ENCODE measurements at places on chromosomes 3 and 15. TPM values are rescaled to one million over a fixed set of nuclear protein-coding genes. Genes with fewer than 3 reads are reported as not detected.

DNA sequence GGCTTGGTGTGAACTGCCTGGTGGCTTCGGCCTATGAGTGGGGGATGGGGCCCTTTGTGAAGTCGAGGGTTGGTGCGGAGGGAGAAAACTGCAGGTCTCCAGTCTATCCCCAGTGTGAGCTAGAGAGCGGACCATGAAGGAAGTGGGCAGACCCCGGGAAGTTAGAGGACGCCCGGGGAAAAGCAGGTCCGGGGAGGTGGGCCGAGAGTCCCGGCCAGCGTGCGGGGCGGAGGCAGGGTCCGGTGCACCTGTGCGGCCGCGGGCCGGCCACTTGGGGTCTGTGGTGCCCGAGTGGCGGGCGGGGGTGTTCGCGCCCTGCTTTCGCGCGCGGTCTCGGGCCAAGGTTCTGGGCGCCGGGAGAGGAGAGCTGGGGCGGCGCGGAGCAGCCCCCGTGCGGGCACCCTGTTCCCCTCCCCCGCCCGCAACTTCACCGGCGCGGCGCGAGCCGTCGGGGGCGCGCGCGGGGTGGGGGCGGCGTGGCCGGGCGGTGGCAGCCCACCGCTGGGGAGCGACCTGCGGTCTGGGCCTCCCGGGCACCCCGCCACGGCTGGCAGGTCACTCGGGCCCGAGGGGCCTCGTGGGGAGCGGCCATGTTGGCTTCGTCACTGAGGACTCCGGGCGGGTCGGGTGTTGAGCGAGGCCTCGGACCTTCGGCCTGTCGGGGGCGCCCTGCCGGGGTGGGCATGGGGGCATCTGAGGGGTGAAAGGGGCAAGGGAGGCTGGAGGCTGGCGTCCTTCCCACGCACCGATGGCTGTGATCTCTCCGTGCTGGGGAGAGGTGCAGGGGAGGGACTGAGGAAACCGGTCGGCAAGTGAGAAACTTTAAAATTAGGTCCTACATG is 4.8 kb downstream of the UBE2E1 start:
- DNase-seq: peak; percentile 39

DNA sequence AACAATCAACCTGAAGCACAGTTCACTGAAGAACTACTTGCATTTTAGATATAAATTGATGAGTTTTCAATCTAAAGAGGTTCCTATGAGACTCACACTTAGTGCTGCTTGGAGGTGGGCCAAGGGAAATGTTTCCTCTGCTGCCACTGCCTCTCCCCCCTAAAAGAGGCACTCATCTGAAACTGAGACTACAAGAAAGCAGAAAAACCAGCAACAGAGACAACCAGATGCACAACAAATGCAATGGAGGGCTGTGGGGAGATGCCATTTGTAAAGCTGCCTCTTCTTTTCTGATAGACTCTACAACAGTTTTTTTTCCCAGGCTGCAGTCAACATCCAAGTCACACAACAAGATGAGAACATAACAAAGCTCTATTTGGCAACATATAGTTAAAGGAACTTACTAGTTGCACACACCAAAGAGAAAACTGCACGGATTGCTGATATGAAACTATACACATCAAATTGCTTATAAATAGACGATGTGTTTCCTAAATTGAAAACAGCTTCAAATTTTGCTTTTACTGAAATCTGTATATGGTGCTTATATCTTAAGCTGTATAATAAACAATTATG is 11.0 kb downstream of the TSPAN3 start:
- no peak for DNase-seq

DNA sequence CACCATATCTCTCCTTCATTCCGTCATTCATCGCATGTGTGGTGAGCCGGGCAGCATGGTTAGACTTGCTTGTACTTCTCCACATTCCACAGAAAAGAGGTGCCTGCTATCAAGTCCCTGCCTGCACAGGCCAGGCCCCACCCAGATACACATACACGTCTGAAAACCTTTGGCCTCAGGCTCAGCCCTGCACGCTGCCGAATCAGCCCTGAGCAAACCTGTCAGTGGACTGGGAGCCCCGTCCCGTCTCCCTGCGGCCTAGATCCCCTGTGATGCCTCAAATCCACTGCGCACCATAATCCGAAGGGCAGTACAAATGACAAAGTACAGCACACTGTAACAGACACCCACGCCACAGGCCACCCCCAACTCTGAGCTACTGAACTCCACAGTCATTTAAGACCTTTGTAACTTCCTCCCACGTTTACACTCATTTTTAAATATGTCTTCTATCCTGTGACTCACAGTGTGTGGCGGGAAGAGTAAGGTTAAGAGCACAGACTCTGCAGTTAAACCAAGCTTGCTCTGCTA is 67.1 kb downstream of the MB21D2 start:
- DNase-seq: no peak

- no peak for DNase-seq
Measured at GRCh38 chr15:52559575-52559974, 9.3 kb downstream of the ARPP19 start.

DNA sequence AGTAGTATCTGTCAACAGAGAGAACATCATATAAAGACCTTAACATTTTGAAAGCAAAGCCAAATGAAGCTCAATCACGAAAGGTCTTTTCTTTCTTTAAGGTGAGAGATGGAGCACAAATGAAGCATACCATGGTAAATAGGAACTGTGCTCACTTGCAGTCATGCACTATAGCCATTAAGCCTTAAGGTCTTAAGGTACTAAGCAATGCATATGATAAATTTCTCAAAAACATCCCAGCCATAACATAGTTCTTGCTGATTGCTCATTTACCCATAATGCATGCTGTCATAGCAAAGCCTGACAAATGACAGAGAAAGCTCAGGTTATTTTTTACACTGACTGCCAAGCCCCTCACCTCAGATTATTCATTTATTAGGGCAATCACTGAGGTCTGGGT is 214.5 kb downstream of the MECOM start:
- DNase-seq: no peak

GRCh38 chr3:65561617-65562016 is 477.1 kb downstream of the MAGI1 start:
- no peak for DNase-seq

DNA sequence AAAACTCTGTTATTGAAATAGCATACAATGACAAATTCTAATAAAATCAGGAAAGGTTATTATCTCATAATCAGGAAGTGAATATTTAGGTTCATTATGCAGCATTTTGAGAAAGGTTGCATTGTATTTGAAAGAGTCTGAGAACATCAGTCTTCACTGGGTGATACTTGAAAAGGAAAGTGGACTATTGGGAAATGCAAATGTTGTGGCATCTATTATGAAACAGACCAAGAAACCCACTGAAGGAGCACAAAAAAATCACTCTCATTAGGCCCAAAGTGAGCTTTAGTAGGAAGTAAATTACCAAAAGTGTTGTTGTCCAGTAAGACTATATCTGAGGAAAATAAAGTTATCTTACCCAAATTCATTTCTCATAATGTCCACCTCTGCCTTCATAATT is 90.8 kb downstream of the ZPLD1 start:
- no peak for DNase-seq

- DNase-seq: no peak
Measured at GRCh38 chr3:143011705-143012104, 10.3 kb downstream of the U2SURP start.

GRCh38 chr3:13822042-13822441 is 57.8 kb downstream of the WNT7A start:
- DNase-seq: no peak

- DNase-seq: no peak
Measured at GRCh38 chr3:47836986-47837385, 34.0 kb downstream of the DHX30 start.

- no peak for DNase-seq
Measured at GRCh38 chr3:139928708-139929505, 6.1 kb upstream of the CLSTN2 start.

DNA sequence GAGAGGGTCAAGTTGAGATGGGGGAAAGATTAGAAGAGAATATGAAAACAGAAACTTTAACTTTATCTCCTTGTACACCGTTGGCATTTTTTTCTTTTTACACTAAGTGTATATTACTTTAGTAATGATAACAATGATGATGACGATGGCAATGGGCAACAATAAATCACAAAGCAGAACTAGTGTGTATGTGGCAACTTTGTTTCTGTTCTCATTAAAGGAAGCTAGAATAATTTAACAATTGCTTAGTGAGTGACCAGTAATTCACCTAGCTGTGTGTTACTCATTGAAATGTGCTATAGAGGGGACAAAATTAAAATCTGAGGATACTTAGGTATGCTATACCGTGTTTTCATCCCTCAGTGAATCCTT is 318.5 kb upstream of the TBL1XR1 start:
- no peak for DNase-seq

- DNase-seq: no peak
Measured at GRCh38 chr15:39299486-39300267, 281.2 kb upstream of the THBS1 start.

GRCh38 chr3:187770224-187770623 is 25.0 kb upstream of the BCL6 start:
- no peak for DNase-seq

GRCh38 chr3:143793971-143794370 is 54.3 kb downstream of the SLC9A9 start:
- no peak for DNase-seq

GRCh38 chr3:184812662-184813042 is 686 bp downstream of the VPS8 start:
- DNase-seq: peak; percentile 20

DNA sequence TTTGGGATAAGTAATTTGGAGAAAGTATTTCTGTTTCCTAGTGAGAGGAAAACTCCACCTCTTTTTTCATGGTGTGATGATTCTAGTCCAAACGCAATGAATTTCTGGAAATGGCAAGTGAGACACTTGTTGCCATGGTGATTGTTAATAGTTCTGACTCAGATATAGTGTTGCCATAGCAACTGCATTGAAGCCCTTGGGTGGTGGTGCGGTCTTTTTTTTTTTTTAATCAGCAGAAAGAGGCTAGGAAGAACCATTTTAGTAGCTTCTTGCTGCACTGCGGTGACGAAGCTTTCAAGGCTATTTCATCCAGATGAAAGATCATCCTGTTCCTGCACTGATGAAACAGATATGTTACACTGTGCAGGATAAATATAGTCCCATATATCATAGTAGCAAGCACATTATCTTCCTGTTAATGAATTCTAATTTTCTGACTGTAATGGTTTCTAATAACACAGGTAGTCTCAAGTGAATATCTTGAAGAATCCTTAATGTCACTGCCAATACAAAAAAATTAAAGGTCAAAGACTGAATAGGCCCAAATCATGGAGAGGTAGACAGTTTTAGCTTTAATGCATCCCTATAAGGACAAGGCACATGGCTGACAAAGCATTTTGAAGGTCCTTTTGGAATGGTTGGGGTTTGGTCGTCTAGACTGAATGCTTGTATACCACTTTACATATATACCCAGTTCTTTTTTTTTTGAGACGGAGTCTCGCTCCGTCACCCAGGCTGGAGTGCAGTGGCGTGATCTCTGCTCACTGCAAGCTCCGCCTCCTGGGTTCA is 125.1 kb upstream of the ZBTB20 start:
- DNase-seq: no peak

DNA sequence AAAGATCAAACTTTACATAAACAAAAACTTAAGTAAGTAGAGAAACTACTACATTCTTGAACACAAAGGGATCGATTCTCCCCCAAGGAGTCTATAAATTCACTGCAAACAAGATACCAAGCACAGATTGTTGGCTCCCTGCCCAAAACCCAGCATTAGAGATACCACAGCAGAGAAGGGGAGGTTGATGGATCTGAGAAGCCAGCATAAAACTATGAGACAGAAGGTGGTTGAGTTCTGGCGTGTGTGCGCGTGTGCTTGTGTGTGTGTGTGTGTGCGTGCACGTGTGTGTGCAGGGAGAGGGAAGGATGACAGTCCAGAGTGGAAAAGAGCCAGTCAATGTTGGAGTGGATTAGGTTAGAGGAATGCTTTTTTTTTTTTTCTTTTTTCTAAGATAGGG is 143.2 kb upstream of the PRR20G start:
- DNase-seq: peak; percentile 4

DNA sequence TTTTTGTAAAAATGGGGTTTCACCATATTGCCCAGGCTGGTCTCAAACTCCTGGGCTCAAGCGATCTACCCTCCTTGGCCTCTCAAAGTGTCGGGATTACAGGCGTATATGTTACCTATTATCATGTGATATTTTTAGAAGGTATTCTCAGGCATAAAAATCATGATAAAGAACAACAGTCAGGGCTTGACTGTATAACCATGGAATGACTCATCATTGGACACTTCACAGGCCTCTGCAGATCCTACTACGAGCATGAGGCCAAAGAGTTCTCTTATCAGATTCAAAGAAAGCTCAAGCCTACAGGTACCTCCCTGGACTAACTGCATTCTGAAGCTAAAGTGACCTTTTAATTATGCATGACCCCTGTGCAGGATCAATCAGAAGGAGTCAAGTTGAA is 91.7 kb upstream of the PRICKLE2 start:
- no peak for DNase-seq

The FETUB gene
- total RNA-seq: not detected

The CFAP100 gene
- 2.8 TPM for total RNA-seq

The GAP43 gene
- not detected for total RNA-seq

The ZIC4 gene
- total RNA-seq: not detected
